GM23248 (cell line): ENCODE measurements at places on chromosomes 2 and 18. TPM values are rescaled to one million over a fixed set of nuclear protein-coding genes. Genes with fewer than 3 reads are reported as not detected.

DNA sequence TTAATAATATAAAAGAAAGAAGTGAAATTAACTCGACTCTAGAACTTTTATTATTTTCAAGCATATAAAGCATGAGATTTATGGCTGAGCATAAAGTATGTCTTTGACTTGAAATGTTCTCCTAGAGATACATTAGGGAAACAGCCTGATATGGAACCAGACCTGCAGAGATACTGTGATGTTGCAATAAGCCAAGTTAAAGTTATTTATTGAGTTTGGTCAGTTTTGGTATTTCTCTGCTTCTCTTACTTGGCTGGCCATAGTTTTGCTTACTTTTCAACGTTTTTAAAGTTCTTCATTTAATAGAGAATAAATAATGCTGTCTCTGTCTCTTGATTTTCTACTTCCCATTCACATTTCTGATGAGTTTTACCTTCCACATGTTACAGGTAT is 76.0 kb downstream of the GFPT1 start:
- DNase-seq: peak; percentile 29

- peak; percentile 83 for DNase-seq
Measured at GRCh38 chr2:110157153-110157793, 41.7 kb upstream of the MALL start.

DNA sequence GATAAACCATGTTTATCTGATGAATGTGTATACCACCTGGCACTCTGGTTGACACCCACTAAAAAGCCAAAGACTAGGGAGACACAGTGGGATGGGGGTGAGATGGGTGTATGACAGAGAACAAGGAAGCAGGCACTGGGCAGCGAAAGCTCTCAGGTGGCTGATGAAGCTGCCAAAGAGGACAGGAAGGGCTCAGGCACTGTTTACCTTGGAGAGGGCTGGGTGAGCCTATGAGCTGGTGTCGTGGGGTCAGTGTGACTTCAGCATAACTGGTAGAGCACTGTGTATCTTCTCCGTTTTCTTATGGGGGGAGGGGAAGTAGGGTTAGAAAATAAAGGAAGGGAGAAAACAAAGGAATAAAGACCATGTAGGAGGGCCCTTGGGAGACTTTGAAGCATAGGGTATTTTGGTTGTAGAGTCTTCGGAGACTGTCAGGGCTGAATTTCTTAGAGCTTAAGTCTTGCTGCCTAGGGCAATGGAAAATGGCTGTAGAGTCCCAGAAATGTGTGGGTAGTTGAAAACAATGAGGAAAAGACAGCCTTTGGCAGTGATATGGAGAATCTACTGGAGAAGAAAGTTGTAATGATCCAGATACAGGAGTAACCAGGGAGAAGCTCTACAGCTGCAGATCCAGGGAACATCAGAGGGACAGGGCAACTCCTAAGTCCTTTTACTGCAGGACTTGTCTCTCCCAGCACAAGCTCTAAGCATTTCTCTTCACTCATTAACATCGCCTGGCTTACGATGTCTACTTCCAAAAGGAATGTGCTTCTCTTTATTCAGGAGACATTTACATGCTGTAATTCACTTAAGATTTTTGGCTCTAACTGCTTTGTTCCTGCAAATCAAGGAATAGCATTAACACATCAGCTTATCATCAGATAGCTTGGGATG is 120.0 kb downstream of the AQP4 start:
- DNase-seq: peak; percentile 7

DNA sequence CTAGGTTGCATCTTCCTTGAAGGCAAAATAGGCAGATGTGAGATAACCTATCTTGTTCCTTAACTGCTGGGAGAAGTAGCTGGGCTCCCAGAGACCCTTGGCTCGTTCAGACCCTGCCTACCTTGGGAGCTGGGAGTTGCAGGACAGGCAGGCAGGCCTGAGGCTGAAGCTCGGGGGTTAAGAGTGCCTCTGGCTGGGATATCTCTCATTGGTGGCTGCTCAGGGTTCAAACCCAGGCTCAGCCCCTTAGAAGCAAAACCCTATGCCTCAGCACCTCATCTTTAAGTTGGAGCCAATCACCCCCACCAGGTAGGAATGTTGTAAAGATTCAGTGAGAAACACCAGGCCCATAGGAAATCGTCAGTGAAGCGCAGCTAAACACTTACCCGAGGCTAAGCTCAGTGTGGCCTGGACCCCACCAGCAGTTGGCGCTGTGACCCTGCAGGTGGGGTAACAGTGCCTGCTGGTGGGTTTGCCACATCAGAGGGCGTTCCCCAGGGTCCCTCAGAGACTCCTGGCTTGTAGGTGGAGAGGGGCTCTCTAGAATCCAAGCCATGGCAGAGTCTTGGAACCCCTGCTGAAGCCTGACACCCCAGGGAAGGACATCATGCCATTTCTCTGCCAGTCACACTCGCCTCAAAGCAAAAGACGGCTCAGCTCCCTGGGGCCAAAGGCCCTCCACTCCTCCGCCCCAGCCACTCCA is 54.6 kb upstream of the GPR17 start:
- DNase-seq: peak; percentile 61

GRCh38 chr2:36512705-36513104 is 85.3 kb downstream of the FEZ2 start:
- DNase-seq: no peak

DNA sequence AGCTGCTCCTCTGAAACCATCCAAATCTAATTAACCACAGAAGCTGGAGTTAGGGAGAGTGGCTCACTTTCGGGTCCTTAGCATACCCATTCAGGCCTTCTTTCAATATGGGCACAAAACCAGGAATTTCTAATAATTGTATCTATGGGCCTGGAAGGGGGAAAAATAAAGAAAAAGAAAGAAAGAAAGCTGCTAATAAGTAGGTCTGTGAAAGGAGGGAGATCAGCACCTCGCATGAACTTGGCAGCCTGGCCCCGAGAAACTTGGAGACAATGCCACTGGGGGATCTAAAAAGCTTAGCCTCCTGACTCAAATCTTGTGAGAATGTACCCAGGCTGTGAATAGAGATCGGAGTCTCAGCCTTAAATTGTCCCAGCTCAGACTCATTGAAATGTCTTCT is 252.1 kb upstream of the SLC14A2 start:
- DNase-seq: no peak

DNA sequence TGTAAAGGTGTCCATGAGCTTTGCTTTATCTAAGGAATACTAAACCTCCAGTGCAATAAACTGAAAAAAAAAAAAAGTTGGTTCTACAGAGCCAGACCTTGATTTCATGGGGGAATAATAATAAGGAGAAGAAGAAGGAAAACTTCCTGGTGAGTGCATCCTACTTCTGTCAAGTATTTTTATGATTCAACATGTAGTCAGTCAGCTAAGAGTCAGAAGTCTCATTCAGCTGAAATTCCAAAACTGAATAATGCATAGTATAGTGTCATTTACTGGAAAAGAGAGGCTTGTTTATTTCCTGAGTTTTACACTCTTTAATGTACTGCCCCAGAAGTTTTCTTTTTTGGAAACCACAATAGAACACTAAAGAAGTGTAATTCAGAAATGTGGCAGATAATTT is 77.8 kb upstream of the TACR1 start:
- peak; percentile 78 for DNase-seq

GRCh38 chr2:5937851-5938565 is 245.8 kb downstream of the SOX11 start:
- DNase-seq: no peak

- peak; percentile 92 for DNase-seq
Measured at GRCh38 chr2:64857581-64858471, 131.4 kb upstream of the SLC1A4 start.

- DNase-seq: peak; percentile 27
Measured at GRCh38 chr2:100964681-100965169, 37.4 kb upstream of the RPL31 start.

- peak; percentile 7 for DNase-seq
Measured at GRCh38 chr2:25822190-25823117, 55.8 kb downstream of the ASXL2 start.

- DNase-seq: no peak
Measured at GRCh38 chr18:42429196-42429595, 474.2 kb downstream of the PIK3C3 start.

- no peak for DNase-seq
Measured at GRCh38 chr18:74501386-74501785, 5.2 kb downstream of the CNDP2 start.

Gene NR4A2
- total RNA-seq: 0.86 and 1.1 TPM in 2 replicates

Gene DLX1
- 3.3 and 3.8 TPM in 2 replicates for total RNA-seq

Gene TSPYL6
- total RNA-seq: not detected in 2 replicates

Gene CCL20
- total RNA-seq: not detected in 2 replicates

Gene ARMC9
- 15.1 and 17.7 TPM in 2 replicates for total RNA-seq

Gene TYMS
- 16.8 and 17.7 TPM in 2 replicates for total RNA-seq

Gene SKOR2
- not detected in 2 replicates for total RNA-seq
